ENCODE measurements at places on chromosomes 16 and 17.

- DNase-seq, result no peak
Observed at GRCh38 chr16:78390092-78390491, 290.6 kb downstream of the WWOX start.

- no peak for DNase-seq
Observed at GRCh38 chr17:64938290-64938689, 19.0 kb upstream of the LRRC37A3 start.

DNA sequence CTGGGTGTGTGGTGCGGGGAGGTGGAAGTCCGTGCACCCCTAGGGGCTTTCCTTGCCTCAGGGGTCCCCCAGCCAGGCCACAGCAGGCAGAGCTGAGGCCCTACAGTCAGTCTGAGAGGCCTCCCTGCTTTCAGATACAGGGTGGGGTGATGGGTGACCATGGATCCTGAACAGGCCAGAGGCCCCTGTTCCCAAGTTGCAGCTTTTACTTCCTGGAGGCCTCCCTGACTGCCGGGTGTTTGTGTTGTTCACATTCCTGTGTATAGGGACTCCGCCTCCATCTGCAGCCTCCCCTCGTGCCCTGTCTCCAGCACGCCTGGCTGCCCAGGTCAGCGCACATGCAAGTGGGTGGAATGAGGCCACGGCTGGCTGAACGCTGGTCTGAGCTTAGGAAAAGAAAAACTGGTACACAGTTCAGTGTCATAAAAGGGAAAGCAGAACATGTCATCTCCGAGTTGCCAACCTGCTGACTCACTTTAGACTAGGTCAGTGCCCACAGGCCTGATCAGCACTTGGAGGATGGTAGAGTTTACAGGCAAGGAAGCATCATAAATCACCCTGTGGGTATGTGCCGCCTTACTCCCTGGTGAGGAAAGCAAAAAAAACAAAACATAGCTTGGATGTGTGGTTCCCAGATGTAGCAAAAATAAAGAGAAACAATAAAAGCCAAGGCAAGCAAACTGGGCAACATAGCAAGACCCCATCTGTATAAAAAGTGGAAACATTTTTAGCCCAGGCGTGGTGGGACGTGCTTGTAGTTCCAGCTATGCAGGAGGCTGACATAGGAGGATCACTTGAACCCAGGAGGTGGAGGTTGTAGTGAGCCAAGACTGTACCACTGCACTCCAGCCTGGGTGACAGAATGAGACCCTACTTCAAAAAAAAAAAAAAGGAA lies 6.2 kb upstream of the SLC7A6 start:
- DNase-seq, result no peak

DNA sequence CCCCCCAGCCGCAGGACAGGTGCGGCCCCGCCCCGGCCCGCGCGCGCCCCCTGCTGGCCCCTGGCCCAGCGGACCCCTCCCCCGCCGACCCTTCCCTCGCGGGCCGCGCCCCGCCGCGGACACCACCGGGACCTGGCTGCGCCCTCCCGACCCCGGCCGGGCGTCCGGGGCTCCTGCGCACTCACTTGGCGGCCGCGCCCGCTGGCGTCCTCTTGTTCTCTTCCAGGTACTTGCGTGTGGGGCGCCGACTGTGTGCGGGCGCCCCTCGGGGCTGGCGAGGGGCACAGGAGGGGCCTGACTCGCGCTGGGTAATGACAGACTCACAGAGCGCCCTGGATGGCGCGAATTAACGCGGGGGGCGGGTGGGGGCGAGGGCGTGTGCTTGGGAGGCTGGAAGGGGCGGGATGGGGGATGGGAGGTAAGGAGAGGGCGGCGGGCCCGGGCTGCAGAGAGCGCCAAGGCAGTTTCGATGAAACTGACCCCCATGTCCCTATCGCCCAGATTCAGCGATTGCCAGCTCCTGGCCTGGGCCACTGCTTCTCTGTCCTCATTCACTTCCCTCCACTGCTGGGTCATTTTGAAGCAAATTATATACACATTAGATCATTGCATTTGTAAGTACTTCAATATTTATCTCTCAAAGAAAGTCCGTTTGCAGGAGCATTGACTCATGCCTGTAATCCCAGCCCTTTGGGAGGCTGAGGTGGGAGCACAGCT lies 445 bp upstream of the DBNDD1 start:
- DNase-seq, result peak; percentile 57

DNA sequence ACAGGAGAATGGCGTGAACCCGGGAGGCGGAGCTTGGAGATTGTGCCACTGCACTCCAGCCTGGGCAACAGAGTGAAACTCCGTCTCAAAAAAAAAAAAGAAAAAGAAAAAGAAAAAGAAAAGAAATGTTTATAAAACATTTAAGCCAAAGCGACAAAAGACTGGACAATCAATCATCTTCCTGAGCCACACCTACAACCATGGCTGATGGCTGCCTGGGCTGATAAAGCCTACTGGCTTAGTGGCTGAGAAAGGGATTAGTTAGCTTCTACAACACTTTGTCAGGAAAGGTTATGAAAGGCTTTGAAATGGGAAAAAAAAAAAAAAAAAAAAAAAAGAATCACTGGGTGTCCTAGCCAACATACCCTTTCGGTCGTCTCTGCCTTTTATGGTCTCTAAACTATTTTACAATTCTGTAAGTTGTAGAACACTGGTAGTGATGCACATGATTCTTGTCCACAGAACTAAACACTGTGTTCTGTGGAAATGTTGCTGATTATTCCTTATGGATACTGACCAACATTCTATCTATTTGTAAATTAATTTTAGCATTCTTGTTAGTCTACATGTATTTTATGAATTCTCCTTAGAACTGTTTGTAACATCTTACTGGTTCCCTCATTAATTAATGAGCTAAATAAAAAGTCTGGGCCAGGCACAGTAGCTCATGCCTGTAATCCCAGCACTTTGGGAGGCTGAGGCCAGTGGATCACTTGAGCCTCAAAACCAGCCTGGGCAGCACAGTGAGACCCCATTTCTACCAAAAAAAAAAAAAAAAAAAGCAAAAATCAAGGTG lies 45.5 kb downstream of the ZZEF1 start:
- DNase-seq, result no peak

DNA sequence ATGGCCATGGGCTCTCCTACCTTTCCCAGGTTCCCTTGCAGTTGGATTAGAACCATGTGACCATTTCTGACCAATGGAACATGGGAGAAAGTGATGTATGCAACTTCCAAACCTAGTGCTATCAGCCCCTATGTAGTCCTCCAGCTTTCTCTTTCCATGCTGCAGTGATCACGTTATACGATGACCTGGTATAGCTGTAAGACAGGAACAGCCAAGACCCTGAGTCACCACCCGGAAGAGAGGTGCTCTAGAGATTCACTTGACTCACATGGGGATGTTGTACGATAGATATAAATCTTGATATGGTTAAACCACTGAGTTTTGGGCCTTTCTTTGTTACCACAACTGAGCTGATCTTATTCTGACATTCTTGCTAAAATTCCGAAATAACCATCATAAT lies 65.1 kb downstream of the NOG start:
- DNase-seq, result no peak

DNA sequence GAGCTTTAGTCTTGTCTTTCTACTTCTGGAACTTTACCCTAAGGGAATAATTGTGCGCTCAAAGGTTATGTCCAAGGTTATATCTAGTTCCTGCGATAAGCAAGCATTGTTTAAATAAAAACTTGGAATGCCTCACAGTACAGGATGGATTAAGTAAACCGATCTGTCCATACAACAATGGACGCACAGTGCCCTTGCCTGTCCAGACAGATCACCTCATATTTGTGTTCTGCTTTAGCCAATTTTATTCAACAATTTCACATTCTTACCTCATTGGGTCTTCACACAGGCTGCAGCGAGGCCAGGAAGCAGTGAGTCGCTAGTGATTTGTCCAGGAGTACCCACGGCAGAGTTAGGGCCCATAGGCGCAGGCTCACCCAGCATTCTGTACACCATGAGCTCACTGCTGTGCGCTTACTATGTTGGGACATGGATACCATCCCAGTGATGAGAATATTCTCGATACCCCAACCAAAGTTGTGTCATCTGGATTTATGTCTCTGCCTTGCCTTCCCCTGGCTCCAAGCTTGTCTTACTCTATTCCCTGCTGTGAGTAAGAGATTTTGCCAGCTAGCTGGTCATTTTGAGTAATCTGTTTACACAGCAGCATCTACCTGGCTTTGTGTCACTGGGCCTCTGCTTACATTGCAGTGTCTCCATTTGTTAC lies 39.8 kb downstream of the USP43 start:
- no peak for DNase-seq

GRCh38 chr17:51374209-51374608 lies 113.9 kb downstream of the UTP18 start:
- DNase-seq, result no peak

DNA sequence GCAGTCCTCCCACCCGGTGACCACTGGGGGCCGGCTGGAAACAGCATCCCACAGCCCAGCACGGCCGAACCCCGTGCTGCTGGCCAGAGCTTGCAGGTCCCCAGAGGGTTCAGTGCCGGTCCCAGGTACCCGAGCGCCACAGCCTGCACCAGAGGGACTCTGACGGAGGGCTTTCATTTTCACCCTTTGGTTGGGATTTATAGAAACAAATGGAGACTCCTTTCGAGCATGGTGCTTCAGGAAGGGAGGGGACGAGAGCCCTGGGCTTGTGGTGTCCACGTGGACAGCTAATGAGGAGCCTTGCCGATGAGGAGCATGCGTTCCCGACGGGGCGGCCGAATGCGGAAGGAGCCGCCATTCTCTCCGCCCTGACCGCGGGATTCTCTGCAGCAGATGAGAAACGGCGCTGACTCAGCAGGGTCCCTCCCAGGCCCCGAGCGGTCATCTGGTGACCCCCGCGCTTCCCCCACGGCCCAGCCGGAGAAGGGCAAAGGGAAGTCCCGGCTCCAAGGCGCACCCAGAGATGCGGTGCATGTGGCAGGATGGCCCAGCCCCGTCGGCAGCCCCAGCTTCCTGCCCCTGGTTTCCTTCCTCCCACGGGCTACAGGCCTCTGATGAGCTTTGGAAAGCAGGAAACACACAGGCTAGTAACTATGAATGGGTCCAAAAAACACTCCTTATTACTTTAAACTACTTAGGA lies 9.8 kb downstream of the SLC38A10 start:
- DNase-seq, result peak; percentile 85

- DNase-seq, result no peak
Observed at GRCh38 chr17:43855061-43855460, 8.1 kb downstream of the CD300LG start.

DNA sequence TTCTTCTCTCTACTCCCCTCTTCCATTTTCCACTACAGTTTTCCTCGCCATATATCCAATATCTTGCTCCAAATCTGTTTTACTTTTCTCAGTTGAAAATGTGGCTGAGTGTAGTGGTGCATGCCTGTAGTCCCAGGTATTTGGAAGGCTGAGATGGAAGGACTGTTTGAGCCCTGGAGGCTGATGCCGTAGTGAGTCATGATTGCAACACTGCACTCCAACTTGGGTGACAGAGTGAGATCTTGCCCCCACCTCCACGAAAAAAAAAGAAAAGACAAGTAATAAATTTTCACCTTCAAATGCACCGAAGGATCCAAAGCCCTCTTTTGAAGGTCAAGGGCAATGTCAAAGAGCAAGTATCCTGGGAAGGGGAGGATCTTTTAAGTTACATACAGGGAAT lies 592.3 kb downstream of the TMEM114 start:
- DNase-seq, result no peak

DNA sequence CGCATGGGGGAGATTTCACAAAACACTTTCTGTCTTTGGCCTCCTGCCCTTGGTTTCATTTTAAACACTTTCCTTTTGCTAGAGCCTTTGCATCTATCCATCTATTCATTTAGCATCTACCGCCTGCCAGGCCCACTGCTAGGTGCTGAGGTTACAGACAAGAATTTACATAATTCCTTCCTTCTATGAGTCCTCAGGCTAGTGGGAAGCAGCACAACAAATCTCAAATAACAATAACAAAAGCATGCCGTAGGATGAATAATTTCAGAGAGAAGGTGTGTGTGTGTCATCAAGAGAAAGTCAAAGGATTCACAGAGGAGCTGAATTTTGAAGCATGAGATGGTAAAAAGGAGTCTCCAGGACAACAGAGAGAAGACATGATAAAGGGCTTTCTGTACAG lies 6.1 kb upstream of the SLC46A1 start:
- DNase-seq, result no peak

- no peak for DNase-seq
Observed at GRCh38 chr17:69883120-69883519, 191.9 kb upstream of the KCNJ16 start.

DNA sequence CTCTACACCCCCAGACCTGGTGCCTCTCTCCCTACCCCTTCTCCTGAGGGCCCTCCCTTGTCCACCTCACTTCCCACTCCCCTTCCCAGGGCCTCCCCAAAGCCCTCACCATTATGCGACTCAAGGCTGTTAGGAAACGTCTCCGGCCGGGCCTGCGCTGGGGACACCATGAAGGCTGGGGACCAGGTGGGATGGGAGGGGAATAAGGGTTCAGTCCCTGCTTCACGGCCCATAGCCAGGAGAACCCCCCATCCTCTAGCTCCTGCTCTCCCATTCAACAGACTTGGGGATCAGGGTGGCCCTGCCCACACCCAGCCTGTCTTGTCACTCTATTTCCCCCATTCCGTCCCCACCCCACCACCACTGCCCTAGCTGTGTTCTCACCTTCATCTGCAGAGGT lies 2.1 kb downstream of the NEURL4 start:
- DNase-seq, result no peak

DNA sequence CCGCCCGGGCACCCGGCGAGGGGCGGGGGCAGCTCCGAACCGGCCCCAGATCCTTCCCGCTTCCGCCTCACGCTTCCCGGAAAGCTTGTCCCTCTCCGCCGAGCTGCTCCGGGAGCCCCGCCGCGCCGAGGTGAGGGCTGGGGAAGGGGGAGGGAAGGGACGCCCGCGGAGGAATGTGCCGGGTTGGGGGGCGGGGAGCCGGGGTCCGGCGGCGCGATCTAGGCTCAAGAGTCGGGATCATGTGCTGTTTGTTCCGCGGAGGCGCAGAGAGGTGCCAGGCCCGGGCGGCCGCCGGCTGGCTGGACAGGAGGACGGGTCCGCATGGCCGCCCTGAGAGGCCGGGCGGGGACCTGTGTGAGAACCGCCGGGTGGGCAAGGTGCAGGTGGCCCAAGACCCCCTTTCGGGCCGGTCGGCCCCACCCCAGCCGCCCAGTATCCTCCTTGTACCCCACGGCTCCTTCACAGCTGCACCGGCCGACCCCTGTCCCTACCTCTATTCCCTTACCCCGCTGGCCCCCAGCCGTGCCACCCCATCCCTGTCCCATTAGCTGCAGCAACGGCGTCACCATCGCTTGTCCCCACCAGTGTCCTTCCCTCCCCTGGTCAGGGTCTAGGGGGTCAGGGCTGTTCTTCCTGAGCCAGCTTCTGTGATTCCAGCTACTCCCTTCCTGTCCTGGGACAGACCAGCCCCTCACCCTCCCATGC lies 429 bp downstream of the KIF1C start:
- DNase-seq, result no peak

GRCh38 chr16:89183975-89184676 lies 12.6 kb downstream of the CDH15 start:
- no peak for DNase-seq

DNA sequence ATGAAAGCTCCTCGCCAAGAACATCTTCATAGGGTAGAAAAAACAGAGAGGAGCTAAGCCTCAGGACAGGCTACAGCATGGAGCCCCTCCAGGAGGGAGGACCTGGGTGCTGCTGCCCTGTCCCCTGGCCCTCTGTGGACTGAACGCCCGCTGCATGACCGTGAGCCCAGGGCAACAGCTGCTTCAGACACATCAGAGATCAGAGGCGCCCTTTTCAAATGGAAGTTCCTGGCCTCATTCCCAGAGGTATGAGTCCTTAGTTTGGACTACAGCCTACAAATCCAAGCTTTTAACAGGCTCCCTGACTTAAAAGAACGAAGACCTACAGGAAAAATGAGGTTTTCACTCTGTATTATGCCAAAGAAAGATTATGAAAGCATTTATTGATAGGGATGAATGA lies 48.5 kb downstream of the ZNF18 start:
- DNase-seq, result no peak

- DNase-seq, result no peak
Observed at GRCh38 chr17:18356624-18357023, 6.7 kb downstream of the SHMT1 start.
